Esophagus muscularis mucosa (tissue), 4 donors: ENCODE measurements at places on chromosomes 12 and 14. TPM values are rescaled to one million over a fixed set of nuclear protein-coding genes. Genes with fewer than 3 reads are reported as not detected.
A peak's percentile ranks its signal among the peaks of the same experiment; 100 is the strongest.

OTUB2 gene
- 0.63 TPM for total RNA-seq

ZC2HC1C gene
- 6.9 TPM for total RNA-seq

CMA1 gene
- 1.2 TPM for total RNA-seq

KLRG1 gene
- 2.0 TPM for total RNA-seq

GYS2 gene
- total RNA-seq, result not detected

KRT83 gene
- total RNA-seq, result not detected

- DNase-seq, result no peak
- peaks cover 32% of the 10 kb centered on the region for H3K4me1 ChIP-seq
- no peak overlapping the region for H3K4me3 ChIP-seq
- H3K36me3 ChIP-seq, result no peaks in the 10 kb centered on the region
- H3K27me3 ChIP-seq, result no peaks in the 10 kb centered on the region
Measured at GRCh38 chr12:1470051-1470450, 124.3 kb downstream of the FBXL14 start.

GRCh38 chr12:8689681-8690080 is 8.1 kb upstream of the RIMKLB start:
- no peak overlapping the region for H3K27ac ChIP-seq
- no peak overlapping the region for H3K4me3 ChIP-seq
- no peaks in the 10 kb centered on the region for H3K36me3 ChIP-seq
- DNase-seq, result no peak
- no peaks in the 10 kb centered on the region for H3K27me3 ChIP-seq

DNA sequence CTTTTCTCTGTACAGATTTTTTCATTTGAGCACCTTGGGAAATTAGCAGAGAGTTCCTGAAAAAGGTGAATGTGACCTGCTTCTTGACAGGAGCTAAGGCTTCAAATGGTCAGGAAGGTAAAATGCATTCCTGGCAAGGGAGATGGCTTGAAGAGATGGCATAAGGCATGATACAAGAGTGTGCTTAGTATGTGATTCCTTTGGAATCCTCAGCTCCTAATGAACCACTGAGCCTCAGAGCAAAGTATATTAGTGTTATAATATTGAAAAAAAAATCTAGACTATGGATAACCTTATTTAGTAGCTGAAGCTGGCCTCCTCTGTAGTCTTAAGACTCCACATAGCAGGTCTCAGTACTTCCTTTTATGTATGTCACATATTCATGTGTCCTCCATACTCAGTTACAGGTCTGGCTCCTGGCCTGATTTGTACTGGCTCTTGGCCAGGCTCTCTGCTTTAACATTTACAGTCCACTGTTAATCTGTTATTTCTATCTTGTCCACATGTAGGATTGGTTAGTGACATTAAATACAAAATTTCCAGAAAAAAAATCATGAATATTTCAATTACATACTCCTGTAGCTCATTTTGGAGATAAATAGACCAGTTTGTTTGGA is 17.9 kb downstream of the TOGARAM1 start:
- H3K27me3 ChIP-seq, result no peaks in the 10 kb centered on the region
- DNase-seq, result no peak
- H3K36me3 ChIP-seq, result no peaks in the 10 kb centered on the region
- H3K4me1 ChIP-seq, result peaks cover 30% of the 10 kb centered on the region
- H3K4me3 ChIP-seq, result no peak overlapping the region

DNA sequence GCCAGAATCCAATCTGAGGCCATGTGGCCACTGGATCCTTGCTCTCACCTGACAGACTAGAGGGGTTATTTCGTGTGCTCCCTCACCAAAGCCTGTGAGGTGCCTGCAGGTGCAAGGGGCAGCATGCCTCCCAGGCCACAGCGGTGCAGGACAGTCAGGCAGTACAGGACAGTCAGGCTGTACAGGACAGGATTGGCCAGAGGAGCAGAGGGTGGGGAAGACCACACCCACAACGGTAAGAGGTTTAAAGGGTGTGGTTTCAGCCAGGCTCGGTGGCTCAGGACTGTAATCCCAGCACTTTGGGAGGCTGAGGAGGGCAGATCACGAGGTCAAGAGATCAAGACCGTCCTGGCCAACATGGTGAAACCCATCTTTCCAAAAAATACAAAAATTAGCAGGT is 3.1 kb upstream of the BRF1 start:
- H3K4me1 ChIP-seq, result peaks cover 15% of the 10 kb centered on the region
- H3K4me3 ChIP-seq, result no peak overlapping the region
- no peak overlapping the region for H3K27ac ChIP-seq
- no peaks in the 10 kb centered on the region for H3K27me3 ChIP-seq
- H3K36me3 ChIP-seq, result no peaks in the 10 kb centered on the region

- no peaks in the 10 kb centered on the region for H3K36me3 ChIP-seq
- H3K4me1 ChIP-seq, result no peaks in the 10 kb centered on the region
- DNase-seq, result no peak
- no peak overlapping the region for H3K4me3 ChIP-seq
Measured at GRCh38 chr12:43872396-43872795, 36.5 kb downstream of the TMEM117 start.

DNA sequence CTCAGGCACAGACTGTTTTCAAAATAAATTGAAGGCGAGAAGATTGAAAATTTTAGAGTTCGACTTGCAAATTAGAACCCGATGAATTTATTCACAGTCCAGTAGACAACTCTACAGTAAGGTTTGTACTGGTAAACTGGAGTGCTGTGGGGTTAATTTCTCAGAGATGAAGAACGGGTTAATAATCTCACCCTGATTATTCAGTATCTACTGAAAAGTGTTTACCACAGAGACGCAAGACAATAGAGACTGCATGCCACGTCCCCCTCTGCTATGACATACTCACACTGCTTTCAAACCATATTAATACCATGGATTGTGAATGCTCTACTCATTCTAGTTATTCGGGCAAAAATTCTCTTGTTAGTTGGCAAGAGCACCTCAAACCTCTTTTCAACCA is 36.1 kb downstream of the CFL2 start:
- no peak for DNase-seq
- H3K4me3 ChIP-seq, result no peak overlapping the region
- no peaks in the 10 kb centered on the region for H3K27me3 ChIP-seq
- no peak overlapping the region for H3K27ac ChIP-seq
- no peaks in the 10 kb centered on the region for H3K4me1 ChIP-seq

DNA sequence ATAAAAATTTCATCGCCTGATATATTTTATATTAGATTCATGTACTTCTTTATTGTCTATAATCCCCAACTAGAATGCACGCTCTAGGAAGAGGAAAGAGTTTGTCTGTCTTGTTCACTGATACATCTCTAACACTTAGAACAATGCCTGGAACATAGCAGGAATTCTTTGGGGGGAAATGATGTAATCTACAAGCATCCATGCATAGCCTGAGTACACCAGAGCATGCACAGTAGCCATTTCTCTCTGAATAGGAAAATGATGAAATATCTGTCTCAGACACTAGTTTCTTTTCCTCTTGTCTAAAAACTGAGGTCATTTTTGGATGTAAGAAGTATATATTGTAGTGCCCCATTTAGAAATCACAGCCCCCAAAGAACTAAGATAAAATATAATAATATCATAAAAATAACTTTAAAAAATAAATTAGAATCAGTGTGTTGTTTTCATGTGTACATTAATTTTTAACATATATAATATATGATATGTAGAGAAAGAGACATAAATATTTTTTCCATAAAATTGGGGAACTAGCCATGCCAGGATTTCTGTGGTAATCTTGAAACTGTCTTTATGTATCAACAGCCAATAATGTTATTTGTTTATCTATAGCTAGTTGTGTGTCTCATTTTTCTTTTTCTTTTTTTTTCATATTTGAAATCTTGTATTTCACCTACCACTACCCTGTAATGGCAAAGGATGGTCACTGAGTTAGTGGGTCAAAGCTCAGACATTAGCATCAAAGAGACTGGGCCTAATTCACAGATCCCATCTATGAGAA is 155.6 kb upstream of the TMCC3 start:
- peaks cover 8% of the 10 kb centered on the region for H3K4me1 ChIP-seq
- H3K36me3 ChIP-seq, result no peaks in the 10 kb centered on the region
- DNase-seq, result no peak

DNA sequence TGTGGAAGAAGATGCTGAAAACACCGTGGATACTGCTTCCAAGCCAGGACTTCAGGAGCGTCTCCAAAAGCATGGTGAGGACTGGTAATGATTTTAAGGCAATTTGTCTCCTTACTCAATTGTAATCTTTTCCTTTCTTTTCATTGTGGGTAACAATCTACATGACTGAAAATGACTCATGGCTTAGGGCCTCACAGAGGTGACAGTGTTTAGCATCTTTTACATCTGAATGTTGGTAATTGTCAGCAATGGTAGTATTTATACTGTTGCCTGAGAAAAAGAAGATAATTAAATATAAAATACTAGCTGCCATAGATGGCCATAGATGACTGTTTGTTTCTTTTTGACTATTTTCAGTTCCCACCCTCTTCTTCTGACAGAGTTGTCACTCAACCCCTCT is 31.6 kb downstream of the TULP3 start:
- no peak overlapping the region for H3K4me3 ChIP-seq
- DNase-seq, result no peak
- H3K27ac ChIP-seq, result no peak overlapping the region
- no peaks in the 10 kb centered on the region for H3K27me3 ChIP-seq
- H3K36me3 ChIP-seq, result peaks cover 68% of the 10 kb centered on the region
- no peaks in the 10 kb centered on the region for H3K4me1 ChIP-seq

- H3K4me3 ChIP-seq, result peak overlapping the region; percentile 36
- no peaks in the 10 kb centered on the region for H3K36me3 ChIP-seq
- DNase-seq, result no peak
- no peak overlapping the region for H3K27ac ChIP-seq
Measured at GRCh38 chr12:100716945-100717732, 77.4 kb upstream of the ANO4 start.

- H3K27me3 ChIP-seq, result no peaks in the 10 kb centered on the region
- H3K4me3 ChIP-seq, result no peak overlapping the region
- H3K4me1 ChIP-seq, result no peaks in the 10 kb centered on the region
Measured at GRCh38 chr12:51480978-51481377, 56.3 kb downstream of the SLC4A8 start.

GRCh38 chr12:114213055-114213581 is 192.8 kb downstream of the TBX5 start:
- H3K4me3 ChIP-seq, result no peak overlapping the region
- H3K27ac ChIP-seq, result no peak overlapping the region
- H3K27me3 ChIP-seq, result no peaks in the 10 kb centered on the region

GRCh38 chr14:77036484-77037214 is 8.1 kb upstream of the IRF2BPL start:
- no peak overlapping the region for H3K4me3 ChIP-seq

GRCh38 chr14:73738518-73739173 is 24.5 kb upstream of the PNMA1 start:
- H3K27ac ChIP-seq, result peak overlapping the region; percentile 84
- no peak for DNase-seq
- H3K4me3 ChIP-seq, result no peak overlapping the region
- H3K4me1 ChIP-seq, result peaks cover 57% of the 10 kb centered on the region

DNA sequence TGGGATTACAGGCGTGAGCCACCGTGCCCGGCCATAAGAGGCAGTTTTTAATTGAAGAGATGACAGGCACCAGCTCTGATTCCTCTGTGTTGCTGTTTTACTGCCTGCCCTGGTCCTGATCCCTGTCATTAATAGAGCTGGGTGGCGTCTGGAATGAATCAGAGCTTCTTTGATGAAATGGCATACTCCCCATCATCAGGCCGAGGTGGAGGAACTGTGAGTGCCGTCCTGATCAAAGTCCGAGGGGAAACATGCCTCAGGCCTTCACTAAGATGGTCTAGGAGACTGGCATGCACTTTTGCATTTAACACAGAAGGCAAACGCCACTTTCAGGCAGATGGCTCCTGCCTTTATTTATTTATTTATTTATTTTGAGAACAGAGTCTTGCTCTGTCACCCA is 34.1 kb downstream of the IL31 start:
- DNase-seq, result no peak
- H3K27ac ChIP-seq, result no peak overlapping the region
- no peaks in the 10 kb centered on the region for H3K27me3 ChIP-seq

GRCh38 chr12:120209851-120210250 is 8.9 kb upstream of the RPLP0 start:
- H3K36me3 ChIP-seq, result peaks cover 65% of the 10 kb centered on the region
- H3K4me3 ChIP-seq, result no peak overlapping the region
- no peak overlapping the region for H3K27ac ChIP-seq
- no peak for DNase-seq
- H3K27me3 ChIP-seq, result no peaks in the 10 kb centered on the region

- DNase-seq, result no peak
- no peaks in the 10 kb centered on the region for H3K36me3 ChIP-seq
- no peaks in the 10 kb centered on the region for H3K4me1 ChIP-seq
Measured at GRCh38 chr12:88273875-88274274, 131.8 kb downstream of the TMTC3 start.

- no peak overlapping the region for H3K4me3 ChIP-seq
- DNase-seq, result no peak
- no peaks in the 10 kb centered on the region for H3K4me1 ChIP-seq
Measured at GRCh38 chr12:44015333-44015941, 179.6 kb downstream of the TMEM117 start.

DNA sequence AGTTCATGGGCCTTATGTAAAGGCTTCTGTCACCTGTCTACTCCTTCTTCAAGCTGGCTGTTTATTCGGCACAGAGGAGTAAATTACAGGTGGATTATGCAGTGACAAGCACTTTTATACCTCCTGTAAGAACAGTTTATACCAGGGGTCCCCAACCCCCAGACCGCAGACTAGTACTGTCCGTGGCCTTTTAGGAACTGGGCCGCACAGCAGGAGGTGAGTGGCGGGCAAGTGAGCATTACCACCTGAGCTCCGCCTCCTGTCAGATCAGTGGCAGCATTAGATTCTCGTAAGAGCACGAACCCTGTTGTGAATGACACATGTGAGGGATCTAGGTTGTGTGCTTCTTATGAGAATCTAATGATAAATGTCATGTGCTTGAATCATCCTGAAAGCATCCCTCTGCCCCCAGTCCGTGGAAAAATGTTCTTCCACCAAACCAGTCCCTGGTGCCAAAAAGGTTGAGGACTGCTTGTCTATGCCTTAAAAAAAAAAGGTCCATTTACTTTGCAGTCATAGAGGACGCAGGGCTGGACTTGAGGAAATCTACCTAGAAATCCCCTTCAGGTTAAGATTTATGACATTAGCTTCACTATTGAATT is 78.8 kb downstream of the ETV6 start:
- peak overlapping the region; percentile 75 for H3K27ac ChIP-seq
- DNase-seq, result no peak
- H3K36me3 ChIP-seq, result peaks cover 4% of the 10 kb centered on the region
- H3K4me3 ChIP-seq, result no peak overlapping the region

DNA sequence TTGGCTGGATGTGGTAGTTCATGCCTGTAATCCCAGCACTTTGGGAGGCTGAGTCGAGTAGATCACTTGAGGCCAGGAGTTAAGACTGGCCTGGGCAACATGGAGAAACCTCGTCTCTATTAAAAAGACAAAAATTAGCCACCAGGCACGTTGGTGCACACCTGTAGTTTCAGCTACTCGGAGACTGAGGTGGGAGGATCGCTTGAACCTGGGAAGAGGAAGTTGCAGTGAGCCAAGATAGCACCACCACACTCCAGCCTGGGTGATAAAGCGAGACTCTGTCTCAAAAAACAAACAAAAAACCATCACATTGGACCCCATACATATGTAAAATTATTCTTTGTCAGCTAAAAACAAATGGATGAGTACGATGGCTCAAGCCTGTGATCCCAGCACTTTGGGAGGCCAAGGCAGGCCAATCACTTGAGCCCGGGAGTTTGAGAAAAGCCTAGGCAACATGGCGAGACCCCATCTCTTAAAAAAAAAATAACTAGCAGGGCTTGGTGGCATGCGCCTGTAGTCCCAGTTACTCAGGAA is 43.9 kb downstream of the LIMA1 start:
- H3K27me3 ChIP-seq, result no peaks in the 10 kb centered on the region
- peaks cover 33% of the 10 kb centered on the region for H3K4me1 ChIP-seq
- no peak overlapping the region for H3K27ac ChIP-seq
- H3K36me3 ChIP-seq, result no peaks in the 10 kb centered on the region
- H3K4me3 ChIP-seq, result no peak overlapping the region

GRCh38 chr12:67400742-67401141 is 131.6 kb downstream of the CAND1 start:
- H3K27me3 ChIP-seq, result no peaks in the 10 kb centered on the region
- no peaks in the 10 kb centered on the region for H3K4me1 ChIP-seq
- H3K4me3 ChIP-seq, result no peak overlapping the region
- H3K27ac ChIP-seq, result no peak overlapping the region
- DNase-seq, result no peak
- H3K36me3 ChIP-seq, result no peaks in the 10 kb centered on the region
